ENCODE measurements at places on chromosomes 6 and 20.

DNA sequence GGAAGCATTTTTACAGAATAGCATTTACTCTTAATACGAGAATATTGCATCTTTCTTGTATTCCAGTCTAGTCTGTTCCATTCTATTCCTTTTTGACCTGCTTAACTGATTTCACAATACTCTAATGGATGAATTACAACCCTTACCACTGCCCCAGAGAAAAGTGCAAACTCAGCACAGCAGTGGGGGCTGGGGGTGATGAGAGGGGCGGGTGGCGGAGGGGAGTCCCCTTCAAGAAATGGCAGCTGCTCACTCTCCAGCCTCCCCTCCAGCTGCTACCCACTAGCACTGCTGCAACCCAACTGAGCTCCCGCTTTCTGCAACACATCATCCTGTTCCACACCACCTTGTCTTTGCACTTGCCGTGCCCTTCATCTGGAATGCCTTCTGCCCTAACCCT lies 30.1 kb downstream of the PIM1 start:
- DNase-seq = no peak

DNA sequence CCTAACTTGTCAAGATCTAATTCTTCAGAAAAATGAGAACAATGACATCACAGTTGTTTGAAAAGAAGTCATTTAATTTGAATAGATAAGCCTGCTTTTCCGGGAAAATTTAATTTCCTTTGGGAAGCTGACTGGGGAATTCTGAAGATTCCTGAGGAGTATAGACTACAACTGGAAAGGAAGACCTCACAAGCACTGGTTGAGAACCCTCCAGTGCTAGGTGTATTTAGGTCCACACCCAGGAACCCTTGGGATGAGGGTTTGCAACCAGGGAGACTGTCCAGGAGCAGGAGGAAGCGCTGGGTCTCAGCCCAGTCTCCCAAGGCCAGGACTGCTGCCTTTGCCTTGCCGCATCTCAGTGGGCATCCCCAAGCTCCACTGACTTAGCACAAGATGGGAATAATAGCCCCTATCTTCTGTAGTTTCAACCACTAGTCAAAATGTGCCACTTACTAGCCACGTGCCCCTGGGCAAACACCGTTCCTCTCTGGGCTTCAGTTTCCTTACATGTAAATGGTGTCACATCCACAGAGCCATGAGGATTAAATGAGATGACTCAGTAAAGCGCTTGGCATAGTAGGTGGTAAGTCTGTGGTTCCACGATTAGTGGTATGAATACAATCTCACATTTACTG lies 6.9 kb upstream of the CD93 start:
- DNase-seq = no peak

DNA sequence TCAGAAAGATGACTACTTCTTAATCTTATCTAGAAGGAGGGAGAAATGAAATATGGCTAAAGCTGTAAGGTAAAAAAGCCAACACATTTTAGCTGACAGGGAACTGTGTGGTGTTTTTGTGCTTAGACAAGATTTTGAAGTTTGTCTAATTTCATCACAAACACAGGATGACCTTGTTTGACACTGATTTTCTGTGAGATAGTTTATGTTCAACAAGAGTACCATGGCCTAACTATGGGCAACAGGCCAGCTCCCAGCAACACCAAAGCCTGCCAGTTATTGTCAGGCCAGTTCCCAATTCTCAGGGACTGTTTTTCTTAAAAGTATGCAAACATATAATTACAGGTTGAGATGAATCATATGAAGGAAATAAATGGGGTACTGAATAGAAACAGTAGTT lies 5.5 kb upstream of the ABCF1 start:
- no peak for DNase-seq

GRCh38 chr6:128844598-128844997 lies 38.3 kb upstream of the LAMA2 start:
- DNase-seq = no peak

- DNase-seq = no peak
Measured at GRCh38 chr6:46014511-46015118, 1.0 kb downstream of the CLIC5 start.

- no peak for DNase-seq
Measured at GRCh38 chr20:19890445-19891051, 126.6 kb upstream of the NAA20 start.

GRCh38 chr6:113004470-113005270 lies 657.5 kb downstream of the RFPL4B start:
- no peak for DNase-seq

DNA sequence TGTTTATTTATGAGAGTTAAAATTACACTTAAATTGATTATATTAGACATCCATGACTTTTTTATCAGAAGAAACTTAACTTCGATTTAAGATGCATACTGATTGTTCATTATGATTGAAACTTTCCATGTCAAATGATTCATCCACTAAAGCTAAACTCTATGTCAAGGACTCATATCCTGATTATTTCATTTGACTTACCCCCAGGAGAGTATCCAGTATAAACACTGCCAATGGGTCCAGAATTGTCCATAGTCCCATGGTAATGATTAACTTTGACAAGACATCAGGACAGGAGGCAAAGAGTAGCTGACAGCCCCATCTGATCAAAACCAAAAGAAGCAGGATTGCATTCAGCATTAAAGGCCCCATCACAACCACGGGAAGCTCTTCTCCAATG lies 709.9 kb downstream of the TFAP2A start:
- no peak for DNase-seq

DNA sequence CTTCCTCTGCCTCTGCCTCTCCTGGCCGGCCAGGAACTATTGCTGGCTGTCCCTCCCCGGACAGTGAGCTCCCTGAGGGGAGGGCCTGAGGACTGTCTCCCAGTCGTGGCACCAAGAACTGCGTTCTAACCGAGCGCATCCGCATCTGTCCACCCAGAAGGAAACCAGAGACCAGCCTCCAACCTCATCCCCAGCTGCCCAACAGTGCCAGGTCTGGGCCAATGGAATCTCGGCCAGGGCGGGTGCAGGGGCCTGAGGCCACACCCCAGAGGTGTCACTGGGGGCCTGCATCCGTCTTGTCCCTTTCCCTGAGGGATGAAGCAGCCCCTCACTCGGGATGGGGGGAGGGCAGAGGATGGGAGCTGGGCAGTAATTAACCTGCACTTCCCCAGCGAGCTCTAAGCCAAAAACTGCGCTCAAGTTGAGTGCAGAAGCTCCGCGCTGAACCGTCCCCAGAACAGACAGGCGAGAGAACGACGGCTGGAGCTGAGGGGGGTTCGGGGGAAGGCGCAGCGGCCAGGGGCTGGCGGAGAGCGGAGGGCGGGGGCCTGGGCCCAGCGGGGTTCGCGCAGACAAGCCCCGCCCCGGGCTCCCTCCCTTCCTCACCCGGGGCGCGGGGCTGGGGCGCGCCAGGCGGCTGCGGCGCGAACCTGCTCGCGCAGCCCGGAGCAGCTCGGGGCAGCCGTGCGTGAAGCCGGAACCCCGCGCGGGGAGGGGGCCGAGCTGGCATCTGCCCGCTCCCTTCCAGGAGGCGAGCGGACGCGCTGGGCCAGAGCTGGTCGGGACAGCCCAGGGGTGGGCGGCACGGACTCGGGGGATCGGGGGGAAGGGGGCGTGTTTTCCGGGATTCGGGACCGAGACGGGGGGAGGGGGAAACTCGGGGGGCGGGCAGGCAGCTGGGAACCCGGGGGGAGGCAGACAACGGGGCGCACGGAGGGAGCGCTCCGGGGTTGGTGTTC lies 1.4 kb downstream of the TFEB start:
- DNase-seq = peak; percentile 95

DNA sequence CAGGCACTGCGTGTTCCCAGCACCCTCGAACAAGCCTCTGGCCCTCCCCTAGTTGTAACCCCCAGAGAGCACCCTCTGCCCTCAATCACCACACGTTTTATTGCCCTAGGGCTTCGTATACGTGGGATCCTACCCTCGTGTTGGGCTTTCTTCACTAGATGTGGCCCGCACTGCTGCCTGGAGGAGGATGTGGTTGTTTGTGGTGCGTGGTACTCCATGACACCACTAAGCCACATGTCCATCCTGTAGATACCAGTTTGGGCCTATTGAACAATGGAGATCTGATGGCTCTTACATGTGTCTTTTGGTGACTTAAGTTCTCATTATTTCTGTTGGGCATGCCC lies 17.0 kb downstream of the SLC2A4RG start:
- no peak for DNase-seq

- DNase-seq = no peak
Measured at GRCh38 chr6:167094436-167094819, 28.5 kb upstream of the CCR6 start.

GRCh38 chr6:99618649-99619408 lies 12.2 kb downstream of the PRDM13 start:
- DNase-seq = peak; percentile 22

GRCh38 chr6:11431455-11431937 lies 106.1 kb upstream of the TMEM170B start:
- DNase-seq = no peak

DNA sequence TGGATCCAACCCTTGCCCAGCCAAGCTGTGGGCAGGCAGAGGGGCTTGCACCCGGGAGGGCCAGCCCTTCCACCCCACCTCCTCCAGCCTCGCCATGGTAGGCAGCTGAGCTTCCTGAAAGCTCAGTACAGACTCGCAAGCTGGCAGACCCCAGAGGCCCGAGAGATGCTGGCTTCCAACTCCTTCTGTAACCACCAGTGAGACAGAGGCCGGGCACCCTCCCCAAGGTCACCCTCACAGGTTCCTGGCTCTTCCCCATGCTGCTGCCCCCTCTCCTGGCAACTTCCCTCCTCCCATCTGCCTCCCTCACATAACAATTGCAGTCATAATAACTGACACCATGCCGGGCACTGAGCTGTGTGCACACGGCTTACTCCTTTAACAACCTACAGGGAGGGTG lies 26.2 kb upstream of the NOL4L start:
- no peak for DNase-seq

GRCh38 chr6:85421972-85422371 lies 27.9 kb upstream of the NT5E start:
- DNase-seq = no peak

- DNase-seq = no peak
Measured at GRCh38 chr6:106539936-106540335, 89.4 kb downstream of the RTN4IP1 start.

- no peak for DNase-seq
Measured at GRCh38 chr6:134427721-134428120, 109.8 kb upstream of the SGK1 start.

DNA sequence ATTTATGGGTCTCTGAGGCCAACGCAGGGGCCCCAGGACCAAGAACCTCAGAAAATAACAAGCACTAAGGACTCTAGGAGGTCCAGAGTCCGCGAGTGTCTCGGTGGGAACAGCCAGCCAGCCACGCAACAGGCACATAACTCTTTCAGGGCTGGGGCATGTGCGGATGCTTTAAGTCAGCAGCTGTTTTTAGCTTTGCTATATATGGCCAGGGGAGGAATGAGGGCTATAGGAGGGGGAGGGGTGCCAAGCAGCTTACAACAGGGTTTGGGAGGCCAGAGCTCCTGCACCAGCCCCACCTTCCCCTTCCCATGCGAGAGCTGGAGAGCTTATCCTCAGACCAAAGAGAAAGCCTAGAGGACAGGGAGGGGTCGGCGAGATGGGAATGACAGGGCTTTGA lies 6.2 kb downstream of the JPH2 start:
- DNase-seq = no peak

- DNase-seq = no peak
Measured at GRCh38 chr6:67881706-67882065, 753.4 kb upstream of the ADGRB3 start.

DNA sequence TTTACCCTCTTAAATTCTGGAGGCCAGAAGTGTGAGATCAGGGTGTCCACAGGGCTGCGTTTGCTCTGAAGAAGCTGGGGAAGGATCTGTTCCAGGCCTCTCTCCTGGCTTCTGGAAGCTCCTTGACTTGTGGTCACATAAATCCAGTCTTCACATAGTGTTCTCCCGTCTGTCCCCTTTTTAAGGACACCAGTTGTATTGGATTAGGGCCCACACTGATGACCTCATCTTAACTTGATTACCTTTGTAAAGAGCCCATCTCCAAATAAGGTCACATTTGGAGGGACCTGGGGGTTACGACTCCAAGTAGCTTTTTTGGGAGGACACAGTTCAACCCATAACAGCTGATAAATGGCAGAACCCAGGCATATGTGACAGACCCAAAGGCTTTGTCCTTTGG lies 20.0 kb upstream of the WFDC2 start:
- no peak for DNase-seq

- DNase-seq = no peak
Measured at GRCh38 chr20:24684421-24684871, 215.0 kb downstream of the SYNDIG1 start.

- no peak for DNase-seq
Measured at GRCh38 chr6:17446713-17447112, 53.3 kb downstream of the CAP2 start.

DNA sequence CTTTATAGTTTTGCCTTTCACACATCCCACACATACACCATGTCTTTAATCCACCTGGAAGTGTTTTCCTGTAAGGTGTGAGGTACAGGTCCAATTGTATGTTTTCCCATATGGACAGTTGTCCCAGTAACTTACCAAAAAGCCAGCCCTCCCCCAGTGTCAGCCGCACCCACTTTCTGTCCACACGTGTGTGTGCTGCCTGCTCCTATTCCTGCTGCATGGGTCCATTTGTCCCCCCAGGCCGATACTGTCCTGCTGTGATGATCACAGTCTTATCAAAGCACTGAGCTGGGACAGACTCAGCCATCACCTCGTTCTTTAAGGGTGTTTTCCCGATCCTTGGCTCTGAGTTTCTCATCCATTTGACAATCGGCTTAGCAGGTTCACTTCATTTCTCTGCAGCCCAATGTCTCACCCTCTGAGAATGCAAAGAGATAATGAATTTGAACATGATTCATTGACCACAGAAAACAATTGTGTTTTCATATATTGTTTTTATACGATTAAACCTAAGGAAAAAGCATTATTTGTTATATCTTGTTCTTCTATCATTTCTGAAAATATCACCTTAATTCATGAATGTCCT lies 9.6 kb downstream of the VSX1 start:
- no peak for DNase-seq

GRCh38 chr6:27553123-27553904 lies 80.4 kb upstream of the ZNF184 start:
- peak; percentile 69 for DNase-seq

DNA sequence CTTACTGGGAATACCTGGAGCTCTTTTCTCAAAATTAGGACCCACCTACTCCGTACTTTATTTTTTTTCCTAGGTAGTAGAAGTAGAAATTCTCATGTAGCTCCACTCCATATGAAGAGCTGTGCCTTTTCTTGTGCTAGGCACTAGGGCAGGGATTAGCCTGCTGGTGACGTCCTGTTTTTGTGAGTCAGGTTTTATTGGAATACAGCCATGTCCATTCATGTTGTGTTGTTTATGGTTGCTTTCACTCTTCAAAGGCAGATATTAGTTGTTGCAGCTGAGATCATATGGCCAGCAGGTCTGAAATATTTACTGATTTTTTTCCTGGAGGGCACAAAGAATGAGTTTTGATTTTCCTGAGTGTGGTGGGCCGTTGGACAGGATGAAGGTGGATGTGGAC lies 20.5 kb downstream of the XRN2 start:
- DNase-seq = no peak

All from GM13976 (cell line).